ENCODE measurements at places on chromosomes 2 and 18.

- no peak for DNase-seq
Observed at GRCh38 chr2:236959036-236959435, 126.7 kb upstream of the COPS8 start.

DNA sequence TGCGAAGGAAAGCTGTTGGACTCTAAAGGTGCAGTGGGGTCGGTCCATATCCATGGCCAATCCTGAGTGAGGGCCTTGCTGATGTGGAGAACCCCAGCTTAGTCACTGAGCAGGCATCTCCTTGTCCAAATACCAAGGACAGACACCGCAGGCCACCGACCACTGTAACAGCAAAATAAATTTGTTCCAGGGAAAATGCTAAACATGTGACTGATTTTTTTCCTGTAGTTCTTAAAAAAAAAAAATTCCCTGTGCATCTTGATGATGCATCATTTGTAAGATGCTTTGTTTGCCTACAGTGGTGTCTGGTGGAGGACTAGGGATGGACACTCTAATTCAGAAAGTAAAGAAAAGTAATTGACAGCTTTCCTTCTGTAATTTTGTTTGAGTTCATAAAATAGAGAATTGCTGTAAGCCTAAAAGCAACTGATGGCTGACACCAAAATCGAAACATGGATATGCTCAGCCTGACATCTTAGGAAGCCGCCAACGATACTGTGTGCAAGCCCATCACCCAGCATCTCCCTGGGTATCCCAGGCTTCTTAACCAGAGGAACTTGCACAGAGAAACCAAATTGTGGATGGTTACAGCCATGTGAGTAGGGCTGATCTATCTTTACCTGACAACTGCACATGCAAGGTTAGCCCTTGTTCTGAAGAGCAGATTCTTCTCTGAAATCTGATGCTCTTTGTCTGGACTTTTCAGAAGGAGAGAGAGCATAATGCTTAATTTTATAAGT lies 188.6 kb downstream of the ARL4C start:
- no peak for DNase-seq

GRCh38 chr2:236352761-236353593 lies 88.8 kb upstream of the ASB18 start:
- DNase-seq, result no peak

DNA sequence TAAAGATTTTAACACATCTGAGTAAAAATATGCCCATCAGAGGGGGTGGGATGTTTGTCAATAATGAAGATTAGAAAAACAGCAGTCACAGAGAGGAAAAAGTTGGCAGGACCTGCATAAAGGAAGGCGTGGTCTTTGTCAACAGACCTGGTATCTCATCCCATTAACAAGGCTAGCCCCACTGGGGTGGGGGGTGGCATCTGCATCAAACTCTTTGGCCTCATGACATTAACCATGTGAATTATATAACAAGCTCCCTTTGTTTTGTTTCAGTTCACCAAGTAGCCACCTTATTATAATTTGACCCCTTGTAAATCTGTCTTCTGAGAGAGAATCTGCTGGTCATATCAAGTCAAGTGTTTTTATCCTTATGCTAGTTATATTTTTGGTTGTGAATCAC lies 28.8 kb downstream of the NEMP2 start:
- DNase-seq, result no peak

DNA sequence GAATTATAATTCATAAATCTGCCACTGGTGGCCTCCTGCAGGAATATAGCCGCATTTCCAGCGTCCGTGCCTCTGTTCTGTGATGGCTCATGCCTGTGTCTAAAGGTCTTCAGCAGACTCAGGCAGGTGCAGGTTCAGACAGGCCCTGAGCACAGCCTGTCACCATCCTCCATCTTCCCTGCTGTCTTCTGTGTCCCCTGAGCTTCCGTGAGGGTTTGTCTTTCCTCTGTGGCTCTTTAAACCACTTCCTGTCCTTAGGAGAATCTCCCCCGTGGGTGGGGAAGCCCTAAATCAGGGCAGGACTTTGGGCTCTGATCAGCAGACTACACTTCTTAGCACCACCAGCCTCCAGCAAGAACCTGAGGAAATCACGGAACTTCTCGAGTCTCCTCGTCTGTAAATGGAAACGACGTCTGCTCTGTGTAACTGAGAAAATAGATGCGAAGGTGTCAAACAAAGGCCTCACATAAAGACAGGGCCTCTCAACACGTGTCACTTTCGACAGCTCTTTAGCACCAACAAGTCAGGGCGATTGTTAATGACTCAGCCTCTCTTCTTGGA lies 24.1 kb upstream of the NFATC1 start:
- DNase-seq, result no peak

DNA sequence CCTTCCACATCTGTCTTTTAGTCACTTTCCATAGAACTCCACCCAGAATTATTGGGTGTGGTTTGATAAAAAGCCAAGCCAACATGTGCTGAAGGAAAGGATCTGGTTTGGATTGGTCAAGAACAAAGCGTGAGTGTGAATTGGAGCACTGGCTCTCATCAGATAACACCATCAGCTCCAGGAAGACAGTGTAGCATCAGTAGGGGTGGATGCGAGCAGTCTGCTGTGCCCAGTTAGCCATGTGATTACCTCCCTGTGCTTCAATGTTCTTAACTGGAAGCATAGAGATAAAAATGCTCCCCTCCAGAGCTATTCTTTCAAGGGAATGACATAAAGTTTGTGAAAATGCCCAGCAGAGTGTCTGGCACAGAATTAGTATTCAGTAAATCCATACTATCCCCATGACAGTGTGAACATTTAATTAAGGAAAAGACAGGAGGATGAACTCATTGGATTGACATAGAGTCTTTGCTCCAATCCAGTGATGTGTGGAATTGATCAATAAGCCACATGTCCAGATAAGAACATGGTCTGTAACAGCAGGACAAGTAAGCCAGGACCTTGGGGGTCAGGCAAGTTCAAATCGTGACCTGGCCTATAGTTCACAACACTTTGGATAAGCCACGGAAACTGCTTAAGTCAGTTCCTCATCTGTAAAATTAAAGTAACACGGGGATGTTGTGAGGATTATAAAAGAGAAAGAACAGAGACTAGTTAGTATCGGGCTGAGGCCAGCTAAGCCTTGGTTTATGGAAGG lies 68.0 kb downstream of the FAM124B start:
- no peak for DNase-seq

GRCh38 chr2:99159594-99159993 lies 4.8 kb downstream of the LIPT1 start:
- DNase-seq, result no peak
